ENCODE measurements at places on chromosomes 12 and 14.

GRCh38 chr12:42987216-42987650 lies 397.7 kb upstream of the PRICKLE1 start:
- no peak for DNase-seq

DNA sequence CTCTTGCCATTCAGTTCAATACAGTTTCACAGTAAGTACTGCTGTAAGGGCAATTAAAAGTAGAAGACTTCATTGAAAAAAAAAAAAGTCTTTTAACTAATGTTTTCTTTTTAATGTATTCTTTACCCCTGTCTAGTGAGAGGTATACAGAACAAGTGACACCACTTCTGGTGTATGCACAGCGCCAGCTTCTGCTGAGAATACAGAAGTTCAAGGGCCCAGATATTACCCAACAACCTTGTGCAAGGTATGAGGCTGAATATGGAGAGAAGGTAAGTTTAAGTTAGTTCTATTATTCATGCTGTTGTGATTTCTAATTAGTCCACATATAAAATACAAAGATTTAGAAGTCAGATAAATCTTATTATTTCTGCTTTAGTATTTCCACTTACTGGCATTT lies 168.7 kb downstream of the CFAP54 start:
- DNase-seq: no peak

- no peak for DNase-seq
Observed at GRCh38 chr12:98185606-98186005, 329.8 kb upstream of the TMPO start.

DNA sequence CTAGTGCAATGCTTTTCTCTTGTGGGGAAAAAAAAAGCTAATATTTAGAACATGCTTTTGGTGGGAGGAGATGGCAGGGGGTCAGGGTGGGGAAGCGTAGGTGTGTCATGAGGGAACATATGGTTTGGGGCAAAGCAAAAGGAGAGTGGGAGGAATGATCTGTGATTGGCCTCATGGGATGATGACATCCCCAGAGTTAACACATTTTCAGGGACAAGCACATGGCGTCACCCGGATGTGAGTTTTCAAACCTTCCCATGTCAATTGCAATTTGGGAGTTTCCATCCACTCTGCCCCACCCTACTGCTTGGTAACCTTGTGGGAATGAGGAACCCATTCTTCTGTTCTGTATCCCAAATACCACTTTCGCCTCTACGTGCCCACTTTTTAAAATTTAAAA lies 164.2 kb downstream of the SSPN start:
- no peak for DNase-seq

DNA sequence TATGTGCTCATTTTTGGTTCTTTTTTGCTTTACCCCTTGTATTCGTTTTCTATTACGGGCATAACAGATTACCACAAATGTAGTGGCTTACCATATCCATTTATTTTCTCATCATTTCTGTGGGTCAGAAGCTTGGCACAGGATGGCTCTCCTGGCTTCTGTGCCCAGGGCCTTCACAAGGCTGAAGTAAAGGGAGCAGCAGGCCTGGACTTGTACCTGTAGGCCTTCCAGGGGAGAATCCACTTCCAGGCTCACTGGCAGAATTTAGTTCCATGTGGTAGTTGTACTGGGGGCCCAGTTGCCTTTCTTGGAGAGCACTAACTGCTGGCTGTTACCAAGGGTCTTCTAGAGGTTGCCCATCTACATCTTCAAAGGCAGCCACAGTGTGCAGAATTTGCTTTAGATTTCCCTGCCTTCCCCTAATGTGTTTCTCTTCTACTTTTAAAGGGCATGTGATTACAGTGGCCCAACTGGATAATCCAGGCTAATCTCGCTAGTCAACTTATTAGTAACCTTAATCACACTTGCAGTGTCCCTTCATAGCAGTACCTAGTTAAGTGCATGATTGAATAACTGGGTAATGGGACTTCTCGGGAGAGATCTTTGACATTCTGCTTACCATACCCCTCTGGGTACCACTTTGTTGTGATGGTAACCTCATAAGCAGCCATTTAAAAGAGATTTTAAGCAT lies 67.0 kb downstream of the CRADD start:
- DNase-seq: no peak

GRCh38 chr12:57823131-57823907 lies 4.8 kb upstream of the AVIL start:
- DNase-seq: no peak

DNA sequence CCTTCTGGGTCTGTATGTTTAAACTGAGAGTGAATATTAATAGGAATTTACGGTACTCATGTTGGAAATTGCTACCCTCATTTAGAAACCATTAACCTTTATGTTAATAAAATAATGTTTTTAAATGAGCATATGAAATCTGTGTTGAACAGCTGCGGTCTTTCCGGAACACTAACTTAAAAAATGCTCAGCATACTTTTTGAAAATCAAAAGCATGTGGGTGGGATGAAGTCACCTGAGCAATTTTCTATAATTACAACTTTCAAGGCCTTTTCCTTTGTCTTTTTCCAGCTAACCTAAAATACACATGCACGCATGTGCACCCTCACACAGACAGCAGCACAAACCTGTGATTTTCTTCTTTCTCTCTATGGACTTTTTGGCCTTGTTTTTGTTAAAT lies 39.8 kb downstream of the BORCS5 start:
- DNase-seq: no peak

DNA sequence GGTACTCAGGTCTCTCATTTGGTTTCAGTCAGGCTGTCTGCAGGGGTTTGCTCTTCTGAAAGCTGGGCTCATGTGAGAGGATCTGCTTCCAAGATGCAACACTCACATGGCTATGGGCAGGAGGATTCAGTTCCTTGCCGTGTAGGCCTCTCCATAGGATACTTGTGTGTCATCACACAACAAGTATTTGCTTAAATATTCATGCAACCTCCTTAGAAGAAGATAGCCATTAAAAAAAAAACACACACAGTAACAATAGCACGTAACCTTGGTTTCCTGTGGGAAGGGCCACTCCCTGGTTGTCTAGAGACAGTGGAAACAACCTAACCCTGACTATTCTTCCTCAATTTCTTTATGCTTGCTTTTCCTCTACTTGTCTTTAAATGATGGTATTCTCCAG lies 31.8 kb upstream of the CLEC4E start:
- DNase-seq: no peak

DNA sequence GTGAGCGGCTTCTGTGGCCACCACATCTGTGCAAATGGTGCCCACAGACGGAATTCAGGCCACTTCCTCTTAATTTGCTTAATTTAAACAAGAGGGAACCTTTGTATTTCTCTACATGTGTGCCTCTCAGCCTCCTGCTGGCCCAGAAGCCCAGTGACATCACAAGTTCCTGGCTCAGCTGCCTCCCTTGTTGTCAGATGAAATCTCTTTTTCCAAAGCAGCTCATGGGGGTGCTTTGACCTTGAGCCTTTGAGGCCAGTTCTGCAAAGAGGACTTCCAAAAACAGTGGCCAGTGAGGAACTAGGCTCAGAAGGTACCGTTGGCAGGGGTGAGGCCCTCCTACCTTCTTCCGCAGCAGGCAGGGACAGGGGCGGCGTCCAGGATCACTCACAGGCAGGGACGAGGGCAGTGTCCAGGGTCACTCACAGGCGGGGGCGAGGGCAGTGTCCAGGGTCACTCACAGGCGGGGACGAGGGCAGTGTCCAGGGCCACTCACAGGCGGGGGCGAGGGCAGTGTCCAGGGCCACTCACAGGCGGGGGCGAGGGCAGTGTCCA lies 35.0 kb upstream of the GALNT9 start:
- DNase-seq: no peak

GRCh38 chr14:63996625-63997220 lies 143.9 kb downstream of the SYNE2 start:
- DNase-seq: no peak

DNA sequence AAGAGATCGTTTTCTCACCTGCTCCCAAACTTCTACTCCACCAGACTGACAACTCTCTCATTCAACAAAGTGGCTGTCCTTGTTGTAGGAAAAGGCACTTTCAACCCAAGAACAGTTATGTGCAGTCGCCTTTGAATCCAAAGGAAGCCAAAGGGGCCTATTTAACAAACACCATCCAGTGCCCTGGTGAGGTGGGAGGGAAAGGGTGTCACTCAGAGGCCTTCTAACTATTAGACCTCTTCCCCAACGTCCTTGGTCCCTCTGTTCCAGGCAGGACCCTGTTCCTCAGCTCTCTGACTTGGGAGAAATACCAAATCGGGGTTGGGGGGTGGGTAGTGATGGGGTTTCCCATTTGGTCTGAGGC lies 3.2 kb downstream of the SIX4 start:
- DNase-seq: no peak

DNA sequence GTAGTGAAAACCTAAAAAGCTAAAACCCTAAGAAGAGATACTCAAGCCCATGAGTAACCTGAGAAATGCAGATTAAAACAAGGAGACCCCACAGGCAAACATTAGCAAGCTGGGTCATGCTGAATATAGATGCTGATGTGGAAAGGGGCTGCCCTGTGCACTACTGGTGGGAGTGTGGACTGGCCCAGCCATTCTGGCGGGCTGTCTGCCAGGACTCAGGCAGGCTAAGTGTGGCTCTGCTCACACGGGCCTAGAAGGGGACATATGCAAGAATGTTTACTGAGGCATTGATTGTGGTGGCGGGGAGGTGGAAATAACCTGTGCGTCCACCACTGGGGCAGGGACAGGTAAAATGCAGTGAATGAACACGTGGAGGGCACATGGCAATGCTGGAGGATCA lies 48.3 kb downstream of the SPTB start:
- DNase-seq: no peak
